ENCODE measurements at places on chromosomes 1 and 21.

DNA sequence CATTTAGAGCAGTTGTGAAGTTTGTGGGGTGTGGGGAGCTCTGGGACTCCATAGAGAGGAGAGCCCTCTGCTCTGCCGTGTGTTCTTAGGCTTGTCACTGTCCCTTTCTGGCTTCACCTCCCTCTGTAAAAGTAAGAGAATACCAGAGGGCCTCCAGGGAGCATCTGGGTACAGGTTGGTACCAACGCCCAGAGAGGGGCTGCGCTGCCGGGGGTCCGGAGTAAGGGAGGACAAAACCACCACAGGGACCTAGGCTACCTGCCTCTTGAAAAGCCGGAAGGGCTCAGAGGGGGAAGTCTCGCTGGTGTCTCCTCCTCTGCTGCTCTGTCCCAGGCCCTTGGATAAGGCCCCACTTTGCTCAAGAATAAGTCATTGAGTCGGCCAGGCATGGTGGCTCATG, 3.1 kb upstream of the TINAGL1 start:
- no peak for DNase-seq

GRCh38 chr1:2463396-2463795, 12.7 kb upstream of the PLCH2 start:
- DNase-seq: no peak

GRCh38 chr1:38208716-38209632, 162.4 kb upstream of the POU3F1 start:
- no peak for DNase-seq

DNA sequence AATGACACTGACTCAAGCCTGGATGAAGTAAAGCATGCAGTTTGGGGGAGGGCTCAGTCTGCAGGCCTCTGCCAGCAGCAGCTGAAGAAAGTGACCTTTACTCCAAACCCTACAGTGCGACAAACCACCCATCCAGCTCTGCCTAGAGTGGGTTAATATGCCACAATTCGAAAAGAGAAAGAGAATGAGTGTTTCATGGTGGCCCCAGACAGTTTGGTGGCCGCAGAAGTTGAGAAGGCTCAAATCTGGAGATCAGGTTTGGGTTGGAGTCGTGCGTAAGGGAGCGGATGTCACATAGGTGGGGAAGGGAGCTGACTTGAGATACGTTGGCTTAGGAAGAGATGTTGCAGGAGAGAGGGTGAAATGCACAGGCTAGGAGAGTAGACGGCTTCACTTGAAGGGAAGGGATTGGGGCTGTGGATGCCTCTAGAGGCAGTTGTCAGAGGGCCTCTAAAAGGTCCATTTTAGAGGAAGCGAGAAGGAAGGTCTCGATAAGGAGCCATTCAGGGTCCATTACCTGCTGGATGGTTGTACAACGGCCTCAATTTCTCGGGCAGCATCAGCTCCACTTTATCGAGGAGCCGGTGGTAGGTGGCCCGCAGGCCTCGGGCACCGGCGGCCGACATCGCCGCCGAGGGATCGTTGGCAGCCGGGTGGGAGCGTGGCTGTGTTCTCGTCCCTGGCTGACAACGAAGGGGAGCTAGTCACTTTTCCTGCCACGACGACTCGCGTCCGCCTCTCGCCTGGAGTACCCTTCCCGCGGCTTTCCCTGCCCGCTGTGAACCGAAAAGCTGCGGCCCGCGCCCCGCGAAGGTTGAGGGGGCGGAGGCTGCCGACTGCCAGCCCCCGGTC, 1.0 kb upstream of the DCAF6 start:
- peak; percentile 39 for DNase-seq

GRCh38 chr1:222161676-222162075, 386.2 kb downstream of the HHIPL2 start:
- DNase-seq: no peak

DNA sequence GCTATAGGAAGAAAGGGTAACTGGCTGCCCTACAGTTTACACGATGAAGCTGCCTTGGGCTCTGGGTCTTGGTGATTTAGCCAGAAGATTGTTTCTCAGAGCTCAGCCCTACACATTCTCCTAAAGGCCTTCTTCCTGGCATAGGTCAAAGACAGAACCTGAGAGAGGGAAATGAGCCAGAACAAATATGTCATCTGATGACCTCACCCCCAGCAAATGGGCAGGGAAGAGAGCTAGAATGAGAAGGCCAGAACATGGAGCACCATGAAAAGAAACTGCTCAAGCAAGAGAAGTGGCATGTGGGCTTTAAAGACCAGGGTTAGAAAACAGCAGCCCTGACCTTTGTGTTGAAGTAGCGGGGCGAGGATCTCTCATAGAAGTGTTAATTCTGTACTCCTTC, 5.5 kb upstream of the ILDR2 start:
- no peak for DNase-seq

DNA sequence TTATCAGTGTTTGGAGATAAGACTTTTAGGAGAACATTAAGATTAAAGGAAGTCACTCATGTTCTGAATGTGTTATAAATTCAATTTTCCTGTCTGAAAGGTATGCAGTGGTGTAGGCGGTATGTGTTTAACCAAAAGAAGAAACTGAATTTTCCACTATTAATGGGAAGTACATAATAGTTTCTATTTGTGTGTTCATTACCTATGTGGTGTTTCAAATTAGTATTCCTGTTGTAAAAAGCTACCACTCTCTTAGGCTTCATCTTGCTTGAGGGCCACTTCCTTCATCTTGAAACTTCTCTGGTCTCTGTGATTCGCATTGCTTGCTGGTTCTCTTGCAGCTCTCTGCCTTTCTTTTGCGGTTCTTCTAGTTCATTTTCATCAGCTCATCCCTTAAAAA, 123.4 kb downstream of the HLX start:
- DNase-seq: no peak

- DNase-seq: no peak
Measured at GRCh38 chr1:31020007-31020790, 45.3 kb downstream of the PUM1 start.

GRCh38 chr21:16532840-16533239, 803.1 kb downstream of the USP25 start:
- DNase-seq: no peak

DNA sequence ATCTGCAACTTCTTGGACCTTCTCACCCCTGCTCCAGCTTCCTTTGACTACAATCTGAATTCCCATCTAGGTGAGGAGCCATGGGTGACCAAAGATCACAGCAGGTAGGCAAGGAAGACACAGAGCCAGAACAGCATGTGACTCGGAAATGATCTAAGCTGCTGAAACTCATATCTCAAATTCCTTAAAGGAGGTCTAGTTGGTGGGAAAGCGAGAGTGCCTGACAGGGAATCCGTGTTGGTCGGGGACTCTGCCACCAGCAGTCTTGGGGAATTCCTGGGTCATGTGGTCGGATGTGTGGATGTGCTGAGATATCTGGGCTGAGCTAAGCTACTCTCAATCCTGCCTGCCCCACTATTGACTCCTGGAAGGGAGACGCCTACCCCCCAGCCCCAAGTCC, 3.2 kb upstream of the NUAK2 start:
- DNase-seq: no peak

- DNase-seq: no peak
Measured at GRCh38 chr1:170145061-170145460, 698 bp upstream of the NTMT2 start.

- DNase-seq: no peak
Measured at GRCh38 chr1:82978461-82979324, 1020.2 kb downstream of the TTLL7 start.

GRCh38 chr1:13793088-13793730, 93.2 kb downstream of the PRDM2 start:
- no peak for DNase-seq

GRCh38 chr1:93670141-93670540, 11.5 kb downstream of the BCAR3 start:
- no peak for DNase-seq

GRCh38 chr1:80447526-80447925, 1353.2 kb upstream of the ADGRL2 start:
- no peak for DNase-seq

- no peak for DNase-seq
Measured at GRCh38 chr1:97906567-97907241, 14.1 kb downstream of the DPYD start.

DNA sequence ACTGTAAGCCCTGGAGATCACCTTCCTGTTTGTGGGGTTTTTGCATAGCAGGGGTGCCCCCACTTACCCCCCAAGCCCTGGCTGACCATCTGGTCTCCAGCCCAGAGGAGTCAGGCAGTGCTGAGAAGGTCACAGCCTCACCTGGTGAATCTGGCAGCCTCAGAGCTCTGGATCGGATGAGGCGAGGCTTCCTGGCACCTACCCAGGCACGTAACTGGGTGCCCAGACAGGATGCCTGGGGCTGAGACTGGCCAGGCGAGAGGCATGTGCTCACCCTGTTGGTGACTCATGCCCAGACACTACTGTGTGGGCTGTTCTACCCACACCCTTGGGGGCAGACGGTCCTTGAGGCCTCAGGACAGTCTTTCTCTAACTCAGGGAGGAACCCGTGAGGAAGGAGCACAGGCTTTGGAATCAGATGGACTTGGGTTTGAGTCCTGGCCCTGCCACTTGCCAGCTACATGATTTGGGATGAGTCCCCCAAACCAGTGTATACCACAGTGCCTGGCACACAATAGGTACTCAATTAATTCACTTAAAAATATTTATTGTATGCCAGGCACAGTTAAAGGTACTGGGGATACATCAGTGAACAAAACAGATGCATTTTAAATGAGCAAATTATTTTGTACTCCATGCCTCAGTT, 15.1 kb upstream of the PADI3 start:
- no peak for DNase-seq

DNA sequence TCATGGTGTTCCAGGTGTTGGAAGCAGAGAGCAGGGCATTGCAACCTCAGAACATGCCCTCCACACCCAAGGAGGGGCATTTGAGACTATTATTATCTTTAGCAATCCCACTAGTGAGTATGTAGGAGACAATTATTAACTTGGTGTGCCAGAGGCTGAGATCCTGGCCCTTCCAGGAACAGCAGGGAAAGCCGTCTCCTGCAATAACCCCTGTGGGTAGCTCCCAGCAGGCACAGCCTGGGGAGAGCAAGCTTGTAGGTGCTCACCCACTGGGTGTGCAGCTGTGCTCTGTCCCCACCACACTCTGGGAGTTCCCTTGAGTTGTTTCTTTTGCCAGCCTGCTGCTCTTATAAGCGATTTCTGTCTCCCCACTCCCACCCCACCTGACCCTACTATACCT, 10.3 kb downstream of the CFAP107 start:
- no peak for DNase-seq

- DNase-seq: no peak
Measured at GRCh38 chr1:6112690-6113005, 67.0 kb downstream of the KCNAB2 start.

DNA sequence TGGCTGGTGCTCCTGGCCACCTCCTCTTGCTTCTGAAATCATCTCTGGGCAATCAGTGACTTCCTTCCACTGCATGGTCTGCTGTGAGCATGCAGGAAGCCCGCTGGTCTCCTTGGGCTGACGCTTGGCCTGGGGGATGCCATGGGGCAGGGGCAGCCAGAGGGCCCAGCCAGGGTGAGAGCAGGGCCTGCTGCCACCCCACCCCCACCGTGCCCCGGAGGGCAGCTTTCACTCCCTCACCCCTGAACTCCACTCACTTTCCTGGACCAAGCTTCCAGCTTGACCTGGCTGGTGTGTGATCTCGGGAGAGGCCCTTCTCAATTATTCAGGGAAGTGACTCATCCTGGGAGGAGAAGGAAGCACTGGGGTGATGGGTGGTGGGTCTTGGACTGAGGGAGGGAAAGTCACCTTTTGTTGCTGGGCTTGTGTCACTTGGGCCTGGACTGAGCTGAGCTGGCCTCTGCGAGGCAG, 270.2 kb upstream of the CSF3R start:
- no peak for DNase-seq

GRCh38 chr1:9589144-9589718, 520 bp downstream of the TMEM201 start:
- DNase-seq: peak; percentile 60

GRCh38 chr1:158121604-158122254, 59.0 kb upstream of the CD1D start:
- DNase-seq: peak; percentile 32

DNA sequence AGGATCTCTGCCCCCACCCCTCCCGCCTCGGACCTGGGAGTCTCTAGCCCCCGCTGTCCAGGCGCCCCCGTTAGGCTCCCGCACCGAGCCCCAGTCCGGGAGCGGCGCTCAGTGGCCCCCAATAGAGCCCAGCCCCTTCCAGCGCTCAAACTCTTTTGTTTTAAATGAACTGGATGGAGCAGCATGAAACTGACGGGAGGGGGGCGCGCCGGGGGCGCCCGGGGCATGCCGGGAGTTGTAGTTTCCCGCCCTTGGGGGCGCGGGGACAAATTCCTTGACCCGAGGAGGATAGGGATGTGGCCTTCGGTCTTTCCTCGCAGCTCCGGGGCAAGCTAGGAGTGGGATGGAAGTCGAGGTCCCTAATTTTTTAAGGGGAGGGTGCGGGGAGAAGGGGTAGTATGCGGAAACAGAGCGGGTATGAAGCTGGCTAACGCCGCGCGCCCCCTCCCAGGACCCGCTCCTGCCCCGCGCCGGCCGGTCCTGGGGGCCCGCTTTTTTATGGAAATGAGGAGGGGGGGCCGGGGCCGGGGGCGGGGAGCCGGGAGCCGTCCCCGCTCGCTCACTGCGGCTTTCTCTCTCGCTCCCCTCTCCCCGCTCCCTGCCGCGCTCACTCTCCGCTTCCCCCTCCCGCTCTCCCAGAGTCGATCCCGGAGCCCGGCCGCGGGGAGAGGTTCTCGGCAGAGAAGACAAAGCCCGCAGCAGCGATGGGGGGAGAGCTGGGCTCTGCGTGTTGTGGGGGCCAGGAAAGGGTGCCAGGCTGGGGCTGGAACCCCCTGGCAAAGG, at the start of gene MEX3A:
Gene MEX3A, minus strand, starts transcription at position 157 of the 783 bp plus-strand sequence. CDS start 467 bp downstream, outside the sequence.
- peak; percentile 71 for DNase-seq

- no peak for DNase-seq
Measured at GRCh38 chr1:37858931-37859506, 373 bp downstream of the MTF1 start.

DNA sequence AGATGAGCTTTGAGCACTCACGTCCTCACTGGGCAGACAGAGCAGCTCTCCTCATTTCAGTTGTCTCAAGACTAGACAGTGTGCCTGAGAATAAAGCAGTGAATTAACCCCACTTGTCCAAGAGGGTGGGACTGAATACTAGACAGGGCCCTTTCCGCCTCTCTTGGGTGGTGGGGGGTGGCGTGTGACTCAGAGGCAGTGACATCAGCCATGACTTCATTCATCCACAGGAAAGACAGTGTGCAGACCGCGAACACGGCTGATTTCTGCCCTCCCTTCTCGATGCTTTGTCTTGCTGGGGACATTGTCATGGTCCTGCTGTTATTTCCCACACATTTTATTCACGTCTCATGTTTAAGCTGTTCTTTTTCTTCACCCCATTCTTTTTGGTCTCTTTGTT, 64.9 kb downstream of the FGGY start:
- no peak for DNase-seq
